Activated naive CD8-positive, alpha-beta T cell treated with anti-CD3 and anti-CD28 coated beads, Interleukin-2, amount 10 ng/mL, durations not matched to agents 7 days and 5 days (primary cell): ENCODE measurements at places on chromosomes 11 and 22.

DNA sequence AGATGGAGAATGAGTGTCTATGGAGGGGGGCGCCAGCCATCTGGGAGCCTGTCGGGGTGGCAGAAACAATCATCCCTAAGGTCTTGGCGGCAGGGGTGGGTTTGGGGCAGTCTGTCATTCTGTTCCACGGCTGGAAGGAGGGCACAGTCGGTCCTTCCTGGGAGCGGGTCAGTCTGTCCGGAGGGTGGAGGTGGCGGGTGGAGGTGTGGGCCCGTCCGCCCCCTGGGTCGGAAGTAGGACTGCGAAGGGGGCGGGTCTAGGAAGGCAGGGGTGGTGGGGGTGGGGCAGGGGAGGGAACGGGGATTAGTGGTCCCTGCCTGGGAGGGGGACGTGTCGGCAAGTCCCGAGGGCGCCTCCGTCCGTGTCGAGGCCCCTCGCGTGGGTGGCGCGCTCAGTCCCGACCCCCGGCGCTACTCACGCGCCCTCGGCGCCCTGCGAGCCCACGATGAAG lies 461 bp downstream of the TBC1D10A start:
- peaks cover 41% of the 10 kb centered on the region for H3K4me1 ChIP-seq
- H3K4me3 ChIP-seq, result peak overlapping the region; percentile 95

DNA sequence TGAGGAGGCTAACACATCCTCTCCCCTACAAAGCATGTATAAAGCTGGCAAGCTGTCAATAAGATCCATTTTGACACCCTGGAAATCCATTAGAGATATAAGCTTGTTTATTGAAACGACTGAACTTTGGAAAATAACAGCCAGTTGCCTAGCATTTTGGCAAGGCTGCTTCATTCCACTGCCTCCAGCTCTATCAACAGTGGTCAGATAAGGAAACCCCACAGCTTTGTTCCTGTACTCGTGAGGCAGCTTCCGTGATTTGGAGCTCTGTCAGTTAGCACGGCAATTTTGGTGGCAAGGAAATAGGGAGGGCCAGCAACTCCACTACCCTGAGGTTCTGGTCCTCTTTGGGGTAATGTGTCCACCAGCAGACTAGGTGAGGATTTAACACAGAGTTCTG lies 2.0 kb upstream of the OR51S1 start:
- peaks cover 7% of the 10 kb centered on the region for H3K27me3 ChIP-seq
- no peak overlapping the region for H3K4me3 ChIP-seq
- no peaks in the 10 kb centered on the region for H3K4me1 ChIP-seq

DNA sequence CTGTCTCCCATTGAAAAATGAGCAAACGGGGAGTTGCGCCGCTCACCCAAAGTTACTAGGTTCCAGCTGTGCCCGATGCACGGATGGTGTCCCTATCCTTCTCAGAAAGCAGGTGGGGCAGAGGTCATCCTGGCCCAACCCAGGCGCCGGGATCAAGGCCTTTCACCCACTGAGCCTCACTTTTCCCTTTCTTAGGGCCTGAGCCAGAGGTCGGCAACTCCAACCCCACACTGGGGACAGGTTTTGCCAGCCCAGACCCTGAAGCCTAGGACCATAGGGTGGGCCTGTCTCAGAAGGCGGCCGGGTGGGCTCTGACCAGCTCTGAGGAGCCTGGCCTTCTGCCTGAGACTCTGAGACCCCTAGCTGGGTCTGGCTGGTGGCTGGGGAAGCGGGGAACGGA lies 6.3 kb downstream of the IGSF9B start:
- H3K4me3 ChIP-seq, result no peak overlapping the region
- H3K36me3 ChIP-seq, result peaks cover 10% of the 10 kb centered on the region
- H3K27ac ChIP-seq, result peak overlapping the region; percentile 88
- no peak for DNase-seq

DNA sequence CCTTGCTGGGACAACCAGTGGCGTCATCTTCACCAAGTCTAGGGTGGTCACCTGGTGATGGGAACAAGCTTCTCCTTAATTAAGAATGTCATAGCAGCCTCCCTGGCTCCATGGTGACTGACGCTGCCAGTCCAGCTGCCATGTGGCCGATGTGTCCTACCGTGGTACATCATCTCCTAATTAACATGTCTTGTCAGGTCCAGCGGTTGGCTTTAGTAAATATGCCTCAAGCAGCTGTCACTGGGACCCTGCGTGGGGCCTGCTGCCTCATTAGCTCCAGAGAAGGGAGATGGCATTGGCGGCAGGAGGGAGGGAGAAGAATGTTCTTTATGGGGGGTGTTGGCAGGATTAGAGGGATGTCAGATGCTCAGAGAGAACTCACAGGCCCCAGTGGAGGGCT lies 271.9 kb downstream of the ST3GAL4 start:
- H3K4me1 ChIP-seq, result peaks cover 1% of the 10 kb centered on the region
- DNase-seq, result no peak
- H3K4me3 ChIP-seq, result no peak overlapping the region
- H3K27me3 ChIP-seq, result no peaks in the 10 kb centered on the region
